NCI-H446 (cell line): ENCODE measurements at places on chromosomes 16 and 17.
A peak's percentile ranks its signal among the peaks of the same experiment; 100 is the strongest.

- DNase-seq: no peak
Observed at GRCh38 chr16:47965439-47965838, 190.4 kb downstream of the ABCC12 start.

- DNase-seq: peak; percentile 95
Observed at GRCh38 chr16:4350787-4351659, at the start of gene PAM16. TSS of gene PAM16 (minus strand) at chr16:4351321. CDS start at chr16:4351234, 87 bp downstream.

DNA sequence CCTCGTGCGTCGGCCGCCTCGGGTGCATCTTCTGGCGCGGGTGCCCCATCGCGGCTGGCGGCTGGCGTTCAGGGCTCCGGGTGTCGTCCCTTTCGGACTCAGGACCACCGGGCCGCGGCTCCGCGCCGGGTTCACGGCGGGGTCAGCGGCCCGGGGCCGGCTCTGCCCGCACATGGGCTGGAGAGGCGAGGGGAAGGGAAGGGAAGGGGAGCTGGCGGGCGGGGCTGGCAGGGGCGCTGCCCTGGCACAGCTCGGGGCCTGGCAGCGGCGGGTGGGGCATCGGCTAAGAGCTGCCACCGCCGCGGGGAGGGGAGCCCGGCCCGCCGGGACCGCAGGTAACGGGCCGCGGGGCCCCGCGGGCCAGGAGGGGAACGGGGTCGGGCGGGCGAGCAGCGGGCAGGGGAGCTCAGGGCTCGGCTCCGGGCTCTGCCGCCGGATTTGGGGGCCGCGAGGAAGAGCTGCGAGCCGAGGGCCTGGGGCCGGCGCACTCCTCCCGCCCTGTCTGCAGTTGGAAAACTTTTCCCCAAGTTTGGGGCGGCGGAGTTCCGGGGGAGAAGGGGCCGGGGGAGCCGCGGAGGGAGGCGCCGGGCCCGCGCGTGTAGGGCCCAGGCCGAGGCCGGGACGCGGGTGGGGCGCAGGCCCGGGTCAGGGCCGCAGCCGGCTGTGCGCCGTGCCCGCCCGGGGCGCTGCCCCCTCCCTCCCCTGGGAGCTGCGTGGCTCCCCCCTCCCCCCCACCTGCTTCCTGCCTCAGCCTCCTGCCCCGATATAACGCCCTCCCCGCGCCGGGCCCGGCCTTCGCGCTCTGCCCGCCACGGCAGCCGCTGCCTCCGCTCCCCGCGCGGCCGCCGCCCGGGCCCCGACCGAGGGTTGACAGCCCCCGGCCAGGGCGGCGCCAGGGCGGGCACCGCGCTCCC lies 646 bp downstream of the HIC1 start:
- DNase-seq: no peak

DNA sequence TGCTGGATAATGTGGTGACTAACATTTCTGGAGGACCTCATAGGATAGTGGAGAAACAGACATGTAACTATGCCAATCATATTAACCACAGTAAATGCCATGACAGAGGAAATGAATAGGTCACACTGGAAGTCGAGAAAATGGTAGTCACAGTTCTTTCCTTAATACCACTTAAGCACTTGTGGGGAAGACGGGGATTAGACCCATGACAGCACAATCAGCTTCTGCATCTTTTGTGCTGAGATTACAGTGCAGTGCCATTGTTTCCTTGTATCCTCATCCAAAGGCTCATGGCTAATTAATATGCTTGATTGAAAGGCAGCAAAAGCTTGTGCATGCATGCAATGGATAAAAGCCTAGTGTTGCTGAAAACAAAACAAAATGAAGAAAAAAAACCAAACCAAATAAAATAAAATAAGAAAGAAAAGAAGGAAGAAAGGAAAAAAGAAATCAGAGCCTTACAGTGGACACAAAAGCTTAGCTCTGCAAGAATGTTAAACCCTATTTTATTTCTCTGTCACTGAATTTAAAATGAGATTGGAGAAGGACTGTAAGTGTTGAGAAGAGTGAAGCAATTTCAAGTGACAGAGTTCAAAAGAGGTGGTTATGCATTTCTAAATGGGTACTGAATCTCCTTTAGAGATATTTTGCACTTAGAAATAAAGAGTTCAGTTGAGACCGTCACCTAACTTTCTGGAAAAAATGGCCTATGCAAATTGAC lies 1011.9 kb downstream of the CDH8 start:
- no peak for DNase-seq

- no peak for DNase-seq
Observed at GRCh38 chr16:59173408-59173831, 439.3 kb upstream of the GOT2 start.

GRCh38 chr16:11091021-11091785 lies 146.8 kb downstream of the CLEC16A start:
- no peak for DNase-seq

DNA sequence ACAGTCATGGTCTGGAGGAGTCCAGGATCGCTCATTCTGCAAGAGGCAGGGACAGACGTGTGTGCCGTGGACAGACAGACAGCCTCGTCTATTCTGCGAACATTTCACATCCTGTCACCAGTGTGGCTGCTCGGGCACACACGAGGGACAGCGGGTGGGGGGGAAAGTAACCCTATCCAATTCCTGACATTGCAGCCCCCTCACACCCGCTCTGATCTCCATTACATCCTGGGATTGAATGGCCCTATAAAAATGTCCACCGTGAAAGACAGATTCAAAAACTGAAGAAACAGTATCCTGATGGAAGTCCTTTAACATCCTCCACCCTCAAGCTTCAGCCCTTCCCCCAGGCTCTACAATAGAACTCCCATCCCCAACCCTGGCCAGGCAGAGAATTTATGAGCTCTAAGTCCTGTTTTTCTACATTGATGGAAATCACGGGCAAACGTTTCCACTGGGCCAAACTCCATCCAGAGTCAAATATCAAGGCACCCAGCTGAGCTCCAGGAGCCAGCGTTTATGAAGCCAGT lies 39.4 kb downstream of the HS3ST3A1 start:
- DNase-seq: no peak

DNA sequence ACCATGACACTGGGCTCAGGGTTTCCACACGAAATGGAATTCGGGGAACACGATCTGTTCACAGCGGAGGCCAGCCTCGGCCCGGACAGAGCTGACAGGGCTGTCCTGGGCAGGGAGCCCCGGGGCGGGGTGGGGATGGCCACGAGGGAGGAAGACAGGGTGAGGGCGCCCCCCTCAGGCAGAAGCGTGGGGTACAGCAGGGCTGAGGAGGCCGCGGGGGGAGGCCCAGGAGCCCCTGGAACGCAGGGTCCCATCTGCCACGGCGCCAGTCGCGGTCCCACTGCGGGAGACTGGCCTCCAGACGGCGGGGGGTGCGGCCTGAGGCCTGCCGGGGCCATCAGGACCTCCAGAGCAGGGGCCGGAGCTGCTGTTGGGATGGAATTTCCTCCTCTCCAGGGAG lies 75.9 kb downstream of the LMF1 start:
- no peak for DNase-seq

DNA sequence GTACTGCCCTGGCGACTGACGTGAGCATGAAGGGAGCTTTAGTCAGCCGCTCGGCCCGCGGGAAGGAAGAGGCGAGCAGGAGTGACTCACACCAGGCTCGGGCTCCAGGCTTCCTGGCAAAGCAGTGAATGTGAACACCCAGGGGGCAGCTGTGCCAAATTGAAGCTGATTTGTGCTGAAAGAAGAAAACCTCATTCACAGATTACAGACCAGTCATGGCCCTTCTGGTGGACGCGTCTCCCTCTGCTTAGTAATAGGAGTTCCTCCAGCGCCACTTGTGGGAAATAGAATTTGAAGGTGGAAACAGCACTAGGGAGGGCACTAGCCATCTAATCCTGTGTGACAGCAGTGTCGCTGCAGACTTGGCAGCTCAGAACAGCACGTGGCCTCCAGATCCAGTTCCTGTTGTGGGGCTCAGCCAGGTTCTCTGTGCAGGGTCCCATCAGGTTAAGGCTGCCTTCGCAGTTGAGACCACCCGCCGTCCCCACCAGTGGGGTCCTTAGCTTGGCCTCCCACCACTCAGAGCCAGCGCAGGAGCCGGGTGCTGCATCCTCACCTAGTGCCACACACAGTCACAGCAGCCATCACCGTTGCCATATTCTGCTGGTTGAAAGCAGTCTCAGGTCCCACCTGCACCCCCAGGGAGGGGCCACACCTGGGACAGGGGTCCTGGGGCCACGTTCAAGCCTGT lies 164.5 kb upstream of the CHMP6 start:
- DNase-seq: peak; percentile 91
